ENCODE measurements at places on chromosomes 7 and 10.

DNA sequence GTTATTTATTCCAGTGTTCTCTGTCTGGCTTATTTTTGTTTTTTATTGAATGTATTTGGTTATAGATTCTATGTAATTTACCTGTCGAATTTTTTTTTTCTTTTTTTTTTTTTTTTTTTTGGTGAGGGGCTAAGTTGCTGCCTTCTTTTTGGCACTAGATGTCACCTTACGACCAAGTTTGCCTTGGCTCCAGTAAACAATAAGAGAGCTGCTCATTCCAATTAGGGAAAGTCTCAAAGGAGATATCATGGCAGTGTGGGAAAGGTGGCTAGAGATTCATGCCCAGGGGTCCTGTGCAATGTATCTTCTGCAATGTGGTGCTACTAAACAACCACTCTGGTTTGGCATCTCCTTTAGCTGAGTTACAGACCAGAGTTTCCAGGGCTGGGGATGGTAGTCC lies 84.0 kb downstream of the PTPN20 start:
- DNase-seq: no peak

- DNase-seq: no peak
Measured at GRCh38 chr10:95505084-95505610, 56.0 kb downstream of the SORBS1 start.

GRCh38 chr7:100888291-100888987 lies 1.1 kb downstream of the UFSP1 start:
- DNase-seq: no peak

DNA sequence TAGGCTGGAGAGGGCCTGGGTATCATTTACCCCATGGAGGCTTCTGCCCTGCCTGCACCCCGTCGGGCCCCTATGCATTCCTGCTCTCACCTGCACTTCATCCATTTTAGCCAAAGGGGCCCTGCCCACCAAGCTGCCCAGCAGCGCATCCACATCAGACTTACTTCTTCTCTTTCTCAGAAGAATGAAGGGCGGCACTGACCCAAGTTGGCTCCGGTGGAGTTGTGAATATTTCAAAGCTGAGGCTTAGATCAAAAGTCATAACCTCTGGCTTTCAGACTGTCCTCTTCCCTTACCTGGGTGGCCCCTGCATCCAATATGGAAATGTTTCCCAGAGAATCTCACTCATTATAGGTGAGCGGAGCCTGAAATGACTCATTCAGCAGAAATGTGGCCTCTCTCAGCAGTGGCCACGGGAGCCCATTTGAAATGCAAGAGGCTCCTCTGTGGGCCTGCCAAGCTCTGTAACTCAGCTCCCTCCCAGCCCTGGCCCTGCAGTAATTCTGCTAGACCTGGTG lies 117.6 kb upstream of the TCF7L2 start:
- DNase-seq: no peak

- DNase-seq: no peak
Measured at GRCh38 chr7:44964384-44964830, 14.4 kb downstream of the MYO1G start.

DNA sequence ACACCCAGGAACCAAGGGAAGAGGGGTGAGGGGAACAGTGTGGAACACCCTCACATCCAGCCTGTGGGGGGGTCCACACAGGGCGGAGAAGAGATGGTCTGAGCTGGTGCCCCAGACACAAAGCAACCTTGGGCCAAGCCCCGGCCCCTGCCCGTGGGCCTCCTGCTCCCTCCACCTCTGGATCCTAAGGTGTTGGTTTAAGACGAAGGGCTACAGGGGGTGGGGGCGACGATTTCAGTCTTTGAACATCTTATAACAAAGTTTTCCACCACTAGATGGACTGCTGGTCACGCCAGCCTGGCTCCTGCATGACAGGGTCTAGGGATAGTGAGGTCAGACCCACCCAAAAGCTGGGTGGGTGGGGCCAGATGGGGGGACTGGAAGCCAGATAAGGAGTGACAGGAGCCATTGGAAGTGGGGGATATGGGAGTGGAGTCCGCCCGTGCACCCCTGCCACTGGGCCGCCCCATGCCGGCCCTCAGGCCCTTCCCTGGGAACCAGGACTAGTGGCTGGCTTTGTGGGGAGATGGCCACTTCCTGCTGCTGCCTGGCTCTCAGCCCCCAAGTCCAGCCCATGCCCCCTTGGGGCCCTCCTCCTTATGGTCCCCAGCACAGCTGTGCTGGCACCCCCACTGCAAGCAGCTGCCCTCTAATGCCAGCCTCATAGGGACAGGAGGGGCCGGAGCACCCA lies 98.4 kb downstream of the RGS10 start:
- DNase-seq: no peak

GRCh38 chr7:116871061-116871700 lies 8.8 kb downstream of the CAPZA2 start:
- DNase-seq: no peak

DNA sequence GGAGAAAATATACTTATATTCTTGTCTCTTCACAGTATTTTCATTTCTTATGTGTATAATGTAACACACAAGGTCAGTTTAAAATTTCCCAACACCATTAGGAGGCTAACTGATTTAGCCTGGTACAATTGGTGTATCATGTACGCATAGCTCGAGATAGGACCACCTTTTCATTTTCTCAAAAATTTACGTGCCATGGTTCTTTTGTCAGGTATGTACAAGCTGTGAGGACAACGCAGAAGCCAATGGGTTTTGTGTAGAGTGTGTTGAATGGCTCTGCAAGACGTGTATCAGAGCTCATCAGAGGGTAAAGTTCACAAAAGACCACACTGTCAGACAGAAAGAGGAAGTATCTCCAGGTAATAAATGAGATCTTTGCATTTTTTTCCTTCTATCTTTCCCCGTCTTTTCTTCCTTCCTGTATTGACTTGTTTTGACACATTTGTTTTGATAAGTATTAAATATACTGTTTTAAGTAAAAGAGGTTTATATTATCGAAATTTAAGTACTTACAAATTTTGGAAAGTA lies 55.0 kb downstream of the TRIM24 start:
- DNase-seq: no peak

- DNase-seq: no peak
Measured at GRCh38 chr10:63703740-63704345, 182.6 kb downstream of the REEP3 start.

GRCh38 chr7:137933270-137934017 lies 68.4 kb downstream of the CREB3L2 start:
- DNase-seq: no peak

DNA sequence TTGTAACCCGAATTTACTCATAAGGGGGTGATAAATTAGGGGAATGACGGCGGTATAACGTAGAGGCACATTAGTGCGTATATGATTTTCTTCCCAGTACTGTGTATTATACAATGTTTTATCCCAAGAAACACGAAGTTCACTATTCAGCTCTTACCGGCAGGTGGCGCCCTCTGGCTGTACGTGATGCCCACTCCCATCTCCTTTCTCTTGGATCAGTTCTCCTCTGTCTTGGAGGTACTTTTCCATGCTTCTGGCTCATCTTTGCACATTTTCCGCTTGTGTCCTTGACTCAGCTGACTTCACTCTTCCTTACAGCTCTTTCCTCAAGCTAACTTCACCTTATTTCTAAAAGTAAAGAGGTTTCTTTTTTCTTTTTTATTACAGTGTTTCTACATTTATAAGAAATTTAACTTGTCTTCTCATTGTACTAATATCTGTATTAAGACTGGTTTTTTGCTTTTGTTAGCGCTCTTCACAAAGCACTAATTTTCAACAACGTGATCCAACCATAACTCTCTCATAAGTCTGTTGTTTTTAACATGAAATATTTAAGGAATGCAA lies 21.3 kb downstream of the TMEM176B start:
- peak; percentile 61 for DNase-seq

DNA sequence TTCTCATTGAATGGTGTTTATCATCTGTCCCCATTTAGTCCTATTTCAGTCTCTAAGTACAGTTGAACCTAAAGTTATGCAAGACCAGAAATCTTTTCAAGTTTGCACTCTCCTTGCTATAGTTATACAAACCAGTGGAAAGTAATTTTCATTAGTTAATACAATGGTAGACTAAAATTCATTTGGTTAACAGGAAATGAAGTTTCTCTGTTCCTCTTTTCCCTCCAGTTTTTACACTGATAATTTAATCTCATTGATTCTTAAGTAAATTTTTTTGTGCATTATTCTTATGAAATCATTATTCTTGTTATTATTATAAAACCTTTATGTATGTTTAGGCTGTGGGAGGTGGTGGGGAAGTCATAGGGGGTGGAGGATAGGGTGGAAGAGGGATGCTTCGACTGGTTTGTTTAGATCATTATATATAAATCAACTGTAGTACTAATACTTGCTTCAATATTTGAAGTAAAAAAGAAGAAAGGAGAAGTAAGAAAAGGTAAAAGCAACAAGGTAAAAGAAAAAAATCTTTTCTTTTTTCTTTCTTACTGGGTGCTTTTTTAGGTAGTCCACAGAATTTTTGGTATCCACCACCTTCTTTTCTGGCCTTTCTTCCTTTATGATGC lies 104.1 kb downstream of the GPR85 start:
- no peak for DNase-seq

DNA sequence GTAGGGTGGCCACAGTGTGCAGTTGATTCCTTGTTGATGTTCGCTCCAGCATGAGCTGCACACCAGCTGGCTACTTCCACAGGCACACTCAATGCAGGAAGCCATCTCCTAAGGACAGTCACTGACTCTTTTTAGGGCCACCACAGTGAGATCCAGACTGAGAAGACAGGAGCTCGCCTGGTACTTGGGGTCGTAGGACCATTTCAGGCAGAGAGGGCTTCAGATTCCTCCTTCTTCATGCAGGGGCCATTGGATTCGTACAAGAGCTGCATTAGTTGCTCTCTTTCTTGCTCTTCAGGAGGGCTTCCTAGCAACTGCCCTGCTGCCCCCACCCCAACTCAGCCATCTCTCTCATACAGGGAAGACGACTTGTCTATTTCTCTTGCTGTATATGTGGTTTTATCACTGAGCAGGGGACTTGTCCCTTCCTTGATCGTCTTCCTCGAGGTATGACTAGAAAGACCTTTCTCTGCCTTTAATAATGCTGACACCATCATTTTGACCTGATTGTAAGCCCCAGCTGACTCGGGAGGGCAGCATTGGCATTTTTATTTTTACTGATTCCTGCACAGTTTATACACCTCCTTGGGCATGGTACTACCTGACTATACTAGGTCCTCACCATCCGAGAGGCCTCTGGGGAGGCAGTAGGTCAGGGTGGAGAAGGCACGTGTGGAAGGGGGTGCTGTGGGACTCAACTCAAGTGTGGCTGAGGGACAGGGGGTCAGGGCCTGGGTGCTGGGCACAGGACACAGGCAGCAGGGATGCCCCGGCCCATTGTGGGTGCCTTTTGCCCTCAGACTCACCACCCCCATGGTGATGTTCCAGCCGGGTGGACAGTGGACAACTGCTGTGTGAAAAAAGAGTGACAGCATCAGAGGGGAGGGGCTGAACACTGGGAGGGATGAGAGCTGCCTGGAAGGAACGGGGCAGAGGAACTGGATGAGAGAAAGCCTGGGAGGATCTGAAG lies 136.7 kb upstream of the ZNF746 start:
- no peak for DNase-seq

DNA sequence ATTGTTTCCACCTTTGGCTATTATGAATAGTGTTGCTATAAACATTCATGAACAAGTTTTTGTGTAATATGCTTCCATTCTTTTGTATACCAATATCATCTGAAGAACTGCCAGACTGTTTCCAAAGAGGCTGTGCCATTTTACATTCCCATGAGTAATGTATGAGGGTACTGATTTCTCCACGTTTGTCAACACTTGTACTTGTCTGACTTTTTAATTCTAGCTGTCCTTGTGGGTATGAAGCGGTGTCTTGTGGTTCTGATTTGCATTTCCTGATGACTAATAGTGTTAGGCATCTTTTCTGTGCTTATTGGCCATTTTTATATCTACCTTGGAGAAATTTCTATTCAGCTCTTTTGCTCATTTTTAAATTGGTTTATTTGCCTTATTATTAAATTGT lies 52.8 kb downstream of the LSMEM1 start:
- no peak for DNase-seq

- DNase-seq: no peak
Measured at GRCh38 chr10:132634241-132634946, 96.8 kb downstream of the INPP5A start.

GRCh38 chr7:33217595-33217994 lies 88.2 kb downstream of the BBS9 start:
- DNase-seq: no peak

DNA sequence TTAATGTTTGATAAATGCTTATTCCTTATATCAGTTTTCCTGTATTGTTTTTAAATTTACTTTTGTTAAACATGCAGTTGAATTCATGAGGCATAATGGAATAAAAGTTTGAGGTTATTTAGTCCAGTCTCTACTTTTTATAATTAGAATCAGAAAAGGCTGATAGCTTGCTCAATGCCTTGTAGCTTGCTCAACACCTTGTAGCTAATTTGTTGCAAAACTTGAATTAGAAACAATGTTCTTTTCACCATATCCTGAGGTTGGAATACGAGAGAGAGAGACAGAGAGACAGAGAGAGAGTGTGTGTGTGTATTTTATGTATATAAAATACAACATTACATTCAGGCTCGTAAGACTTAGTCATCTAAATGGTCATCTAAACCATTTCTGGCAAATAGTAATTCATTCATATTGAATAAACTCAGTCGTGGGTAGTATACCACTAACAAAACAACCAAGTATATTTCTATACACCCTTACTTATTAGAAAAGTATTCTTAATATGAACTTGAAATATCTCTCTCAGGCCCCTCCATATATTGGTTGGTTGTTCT lies 243.5 kb downstream of the ADK start:
- no peak for DNase-seq

DNA sequence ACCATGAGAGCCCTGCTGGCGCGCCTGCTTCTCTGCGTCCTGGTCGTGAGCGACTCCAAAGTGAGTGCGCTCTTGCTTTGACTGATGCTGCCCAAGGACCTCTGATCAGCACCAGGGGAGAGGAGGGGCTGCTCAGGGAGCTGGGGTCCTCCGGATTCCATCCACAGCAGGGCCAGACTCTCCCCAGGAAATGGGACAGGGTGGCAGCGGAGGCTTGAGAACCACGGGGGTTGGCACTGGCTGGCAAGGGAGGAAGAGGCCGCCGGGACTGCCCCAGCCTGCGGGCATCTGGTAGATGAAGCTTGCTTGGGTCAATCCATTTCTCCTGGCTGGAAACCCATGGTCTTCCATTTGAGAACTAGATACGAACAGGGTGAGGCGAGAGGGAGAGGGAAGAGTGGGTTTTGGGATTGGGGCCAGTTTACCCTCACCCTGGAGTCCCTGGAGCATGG lies 647 bp downstream of the PLAU start:
- DNase-seq: no peak

DNA sequence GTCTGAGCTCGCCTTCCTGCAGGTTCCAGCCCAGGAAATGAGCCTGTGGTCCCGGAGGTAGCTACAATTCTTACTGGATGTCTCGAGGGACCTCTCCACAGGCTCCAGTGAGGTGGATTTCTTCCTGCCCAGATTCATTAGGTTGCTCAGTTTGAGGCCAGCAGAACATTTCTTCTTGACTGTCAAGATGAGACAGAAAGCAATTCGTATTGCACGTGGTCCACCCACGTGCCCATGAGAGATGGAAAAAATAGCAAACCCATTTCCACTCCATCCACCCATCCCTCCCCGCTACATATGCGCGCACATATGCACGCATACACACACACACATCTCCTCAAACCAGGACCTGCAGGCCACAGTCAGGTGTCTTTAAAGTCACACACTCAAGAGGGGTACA lies 68.7 kb downstream of the VWA2 start:
- no peak for DNase-seq

GRCh38 chr10:28677888-28678686 lies 766 bp downstream of the BAMBI start:
- no peak for DNase-seq
